ENCODE measurements at places on chromosomes 5 and 9.
A peak's percentile ranks its signal among the peaks of the same experiment; 100 is the strongest.

DNA sequence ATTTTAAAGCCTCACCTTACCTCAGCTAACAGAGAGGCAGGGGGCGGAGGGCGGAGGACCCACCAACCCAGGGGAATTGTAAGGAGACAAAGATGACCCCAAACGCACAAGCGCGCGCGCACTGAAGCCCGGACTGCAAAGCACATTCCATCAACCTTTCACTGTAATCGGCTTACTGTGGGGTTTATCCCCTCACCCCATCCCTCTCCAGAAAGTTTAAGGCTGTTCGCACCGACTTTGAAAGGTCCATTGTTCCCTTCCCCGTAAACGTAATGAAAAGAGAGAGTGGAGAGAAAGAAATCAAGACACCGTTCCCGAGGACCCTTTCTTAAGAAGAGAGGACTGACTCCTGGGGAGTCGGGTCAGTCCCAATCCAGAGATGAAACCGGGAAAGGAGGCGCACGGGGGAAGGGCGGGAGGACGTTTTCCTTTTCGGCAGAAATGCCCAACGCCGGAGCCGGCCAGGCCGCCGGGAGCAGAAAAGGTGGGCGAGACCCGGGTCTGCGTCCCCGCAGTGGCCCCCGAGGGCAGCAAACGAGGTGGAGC, 464 bp downstream of the CEMIP2 start:
- DNase-seq = peak; percentile 19

DNA sequence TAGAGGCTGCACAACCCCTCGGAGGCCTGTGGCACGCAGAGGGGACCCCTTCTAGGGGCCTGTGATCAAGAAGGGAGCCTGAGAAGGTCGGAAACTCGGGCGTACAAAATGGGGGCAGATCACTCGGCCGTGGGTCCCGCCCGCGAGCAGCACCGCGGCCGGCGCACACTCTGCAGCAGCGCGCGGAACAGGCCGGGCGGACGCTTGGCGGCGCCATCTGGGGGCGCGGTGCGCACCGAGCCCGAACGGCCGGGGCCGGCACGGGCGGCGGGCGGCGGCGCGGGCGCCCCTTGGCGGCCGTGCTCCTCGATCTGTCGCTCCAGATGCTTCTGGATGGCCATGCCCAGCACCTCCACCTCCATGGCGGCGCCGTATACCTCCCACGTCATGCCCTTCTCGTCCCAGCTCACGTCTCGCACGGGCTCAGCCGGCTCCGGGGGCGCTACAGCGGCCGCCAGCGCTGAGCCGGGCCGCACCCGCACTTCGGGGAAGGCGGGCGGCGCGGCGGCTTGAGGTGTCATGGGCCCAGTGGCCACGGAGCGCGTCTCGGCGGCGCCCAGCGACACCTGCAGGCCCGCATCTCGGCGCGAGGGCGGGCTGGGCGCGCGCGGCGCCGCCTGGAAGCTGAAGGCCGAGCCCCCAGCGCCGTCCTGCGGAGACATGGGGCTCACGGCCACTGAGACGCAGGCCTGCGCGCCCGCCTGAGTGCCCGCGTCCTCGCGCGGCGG, 13.1 kb downstream of the GPRIN1 start:
- peak; percentile 74 for DNase-seq

DNA sequence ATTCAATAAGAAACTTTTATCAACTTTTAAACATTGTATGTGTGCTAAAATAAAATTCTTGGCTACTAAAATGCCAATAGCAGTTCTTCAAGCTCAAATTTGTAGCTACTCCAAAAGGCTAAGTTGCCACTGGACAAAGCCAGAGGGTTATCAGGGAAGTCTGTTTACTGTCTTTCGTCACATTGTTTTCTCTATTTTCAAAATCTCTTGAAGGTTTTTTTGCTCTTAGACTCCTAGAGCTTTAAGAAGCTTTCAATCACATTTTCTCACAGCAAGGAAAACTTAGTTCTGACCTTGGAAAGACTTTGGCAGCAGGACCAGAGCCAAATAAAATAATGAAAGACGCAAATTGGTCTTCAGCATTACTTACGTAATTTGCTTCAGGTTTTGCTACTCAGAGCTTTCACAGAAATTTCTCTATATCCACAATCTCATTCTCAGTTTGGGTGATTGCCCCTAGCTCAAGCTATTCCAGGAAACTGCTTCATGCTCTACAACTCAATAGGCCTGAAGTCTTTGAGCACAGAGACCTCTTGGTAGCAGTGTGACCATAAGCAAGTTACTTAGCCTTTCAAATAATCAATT, 257.7 kb downstream of the GABRG2 start:
- DNase-seq = no peak

GRCh38 chr5:55234121-55234700, 803 bp upstream of the CCNO start:
- DNase-seq = no peak

DNA sequence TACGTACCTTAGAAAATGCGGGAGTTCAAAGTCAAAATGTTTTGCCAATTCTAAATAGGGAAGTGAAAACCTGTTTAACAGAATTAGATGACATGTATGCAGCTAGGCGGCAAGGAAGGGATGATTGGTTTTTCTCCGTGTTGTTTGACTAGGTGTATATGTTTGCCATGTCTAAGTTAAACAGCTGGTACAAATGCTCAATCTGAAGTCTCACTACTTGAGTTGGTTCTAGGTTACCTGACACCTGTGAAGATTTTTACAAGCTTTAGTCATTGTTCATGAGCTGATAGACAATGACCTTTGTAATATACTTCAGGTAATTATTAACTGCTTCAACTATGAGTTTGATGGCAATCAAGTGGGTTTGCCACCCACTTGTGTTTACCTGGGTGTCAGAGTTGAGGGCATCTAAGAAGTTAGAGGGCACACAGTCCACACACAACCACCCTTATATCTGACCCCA, 74.3 kb downstream of the SLC44A1 start:
- DNase-seq = no peak

DNA sequence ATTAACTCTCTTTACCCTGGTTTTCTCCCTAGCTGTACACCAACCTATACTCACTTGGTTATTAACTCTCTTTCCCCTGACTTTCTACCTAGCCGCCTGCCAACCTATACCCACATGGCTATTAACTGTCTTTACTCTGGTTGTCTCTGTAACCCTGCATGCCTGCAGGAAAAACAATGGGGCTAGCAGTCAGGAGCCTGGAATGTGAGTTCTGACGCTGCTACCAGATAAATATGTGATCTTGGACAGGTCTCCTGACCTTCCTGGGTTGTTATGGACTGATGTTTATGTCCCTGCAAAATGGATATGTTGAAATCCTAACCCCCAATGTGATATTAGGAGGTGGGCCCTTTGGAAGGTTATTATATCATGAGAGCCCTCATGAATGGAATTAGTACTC, 119.2 kb downstream of the SMARCA2 start:
- DNase-seq = no peak

- no peak for DNase-seq
Observed at GRCh38 chr9:107699231-107699630, 209.7 kb upstream of the KLF4 start.

- DNase-seq = peak; percentile 63
Observed at GRCh38 chr9:136538599-136539426, 7.0 kb downstream of the NOTCH1 start.

DNA sequence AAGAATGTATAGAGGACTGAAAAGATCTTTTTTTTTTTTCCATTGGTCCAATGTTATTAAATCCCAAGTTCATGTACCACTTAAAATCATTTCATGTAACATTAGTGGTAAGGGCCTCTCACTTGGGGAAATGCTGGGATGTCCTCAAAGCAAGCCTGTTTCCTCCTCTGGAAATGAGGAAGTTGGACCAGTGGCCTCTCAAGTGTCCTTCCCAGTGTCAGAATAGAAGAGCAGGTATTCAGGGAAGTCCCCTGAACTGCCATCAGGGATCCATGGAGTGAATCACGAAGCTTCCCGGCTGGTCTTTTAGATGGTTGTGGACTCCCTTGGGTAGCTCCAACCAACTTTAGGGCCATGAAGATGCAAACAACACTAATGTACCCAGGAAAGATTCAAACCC, 55.2 kb upstream of the AFAP1L1 start:
- no peak for DNase-seq

DNA sequence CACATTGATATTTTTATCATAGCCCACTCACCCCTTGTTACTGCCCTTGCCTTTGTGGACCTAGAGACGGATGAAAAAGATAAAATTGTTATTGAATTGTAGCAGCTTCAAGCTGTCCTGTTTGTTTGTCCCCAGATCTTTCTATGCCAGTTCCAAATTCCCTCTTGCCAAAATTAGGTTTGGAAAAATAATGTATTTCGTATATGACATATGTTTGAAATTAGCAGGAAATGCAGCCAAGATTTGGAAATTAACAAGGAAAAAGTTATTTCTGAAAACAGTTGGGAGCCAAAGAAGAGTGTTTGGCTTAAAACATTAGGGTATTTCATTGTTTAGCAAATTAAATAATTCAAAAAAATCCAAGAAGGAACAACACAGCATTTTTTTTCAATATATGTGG, 33.5 kb downstream of the SPATA31D1 start:
- no peak for DNase-seq

DNA sequence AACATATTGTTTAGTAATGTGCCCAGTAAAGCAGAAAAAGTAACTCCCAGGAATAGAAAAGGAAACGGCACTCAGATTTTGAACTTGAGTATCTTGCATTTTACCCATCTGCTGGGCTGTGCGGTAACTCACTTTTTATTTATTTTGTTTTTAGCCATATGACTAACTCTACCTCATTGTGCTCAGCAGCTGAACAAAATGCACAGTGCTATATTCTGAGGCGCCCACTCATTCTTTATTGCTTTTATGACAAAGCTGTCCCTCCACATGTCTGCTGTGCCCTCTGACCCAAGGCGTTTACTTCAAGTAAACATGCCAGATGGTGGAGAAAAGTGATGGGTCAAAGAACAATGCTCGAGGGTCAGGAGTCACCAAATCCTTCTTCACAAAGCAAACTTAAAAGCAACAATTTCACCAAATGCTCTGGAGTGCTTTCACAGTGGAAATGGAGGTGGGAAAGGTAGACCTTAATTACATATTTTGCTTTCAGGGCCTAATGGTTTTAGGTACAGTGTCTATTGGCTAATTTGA, 215.2 kb upstream of the ELAVL2 start:
- DNase-seq = no peak

DNA sequence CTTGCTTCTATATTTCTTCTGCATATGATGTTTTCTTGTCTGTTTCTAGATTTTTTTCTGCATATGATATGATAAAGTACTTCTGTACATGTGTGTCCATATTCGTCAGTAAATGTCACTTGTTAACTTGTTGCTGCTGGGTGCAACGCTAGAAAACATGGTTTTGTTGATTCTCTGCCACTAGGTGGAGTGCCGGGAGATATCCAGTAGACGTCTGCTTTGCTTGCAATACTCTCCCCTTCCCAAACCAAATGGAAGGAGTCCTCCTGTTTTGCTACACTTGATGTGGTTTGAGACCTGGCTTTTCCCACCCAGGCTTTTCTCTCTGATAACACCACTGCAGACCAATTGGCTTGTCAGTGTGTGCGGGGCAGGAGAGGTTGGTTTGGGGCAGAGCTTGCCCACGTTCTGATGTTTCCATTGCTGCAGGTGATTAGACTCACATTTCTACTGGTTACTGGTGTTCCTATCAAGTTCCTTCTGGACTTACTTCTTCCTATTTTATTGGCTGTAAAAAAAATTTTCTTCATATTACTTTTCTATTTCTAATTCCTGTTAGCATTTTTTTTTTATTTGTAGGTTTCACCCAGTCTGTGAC, 900.0 kb upstream of the CDH10 start:
- DNase-seq = no peak

- DNase-seq = no peak
Observed at GRCh38 chr5:144481861-144482260, 311.2 kb downstream of the KCTD16 start.

DNA sequence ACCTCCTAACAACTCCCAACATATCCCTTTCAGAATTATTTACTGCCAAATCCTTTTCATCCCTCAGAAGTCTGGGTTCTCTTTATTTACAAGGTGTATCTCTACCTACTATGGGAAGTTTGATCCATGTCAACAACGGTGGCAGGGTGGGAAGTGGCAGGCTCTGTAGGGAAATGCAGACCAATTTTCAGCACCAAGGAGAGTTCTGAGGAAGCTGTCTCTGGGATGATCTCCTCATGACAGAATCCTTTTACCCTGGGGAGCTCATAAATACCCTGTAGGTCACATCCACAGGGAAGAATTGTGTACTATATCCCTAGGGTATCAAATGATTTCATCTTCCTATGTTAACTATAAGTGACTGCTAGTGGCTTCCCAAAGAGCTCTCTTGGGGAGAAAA, 107.8 kb upstream of the NEK6 start:
- DNase-seq = no peak

DNA sequence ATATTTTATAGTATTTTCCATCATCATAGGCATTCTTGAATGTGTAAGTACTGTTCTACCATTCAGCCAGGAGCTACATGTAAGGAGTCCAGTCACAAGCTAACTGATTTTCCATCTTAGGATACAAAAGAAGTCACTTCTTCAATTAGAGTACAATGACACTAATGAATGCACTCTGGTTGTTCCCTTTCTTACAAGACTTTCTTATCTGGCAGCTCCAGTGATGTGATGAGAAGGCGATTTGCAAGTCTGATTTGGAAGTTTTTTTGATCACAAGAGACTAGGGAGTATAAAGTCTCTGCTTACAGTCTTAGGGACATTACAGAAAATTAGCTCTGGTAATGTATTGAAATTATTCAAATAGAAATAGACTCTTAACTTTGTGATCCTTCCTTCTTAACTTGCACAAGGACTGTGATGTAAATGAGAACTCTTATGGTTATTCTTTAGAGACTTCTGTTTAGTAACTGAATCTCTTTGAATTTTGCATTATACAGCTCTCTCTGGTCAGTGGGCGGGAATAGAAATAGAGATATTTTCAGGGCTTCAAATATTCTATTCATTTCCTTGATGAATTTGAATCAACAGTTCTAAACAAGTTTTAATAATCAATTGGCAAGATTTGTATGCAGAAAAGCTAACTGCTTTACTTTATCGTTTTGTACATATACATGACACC, 130.4 kb upstream of the CDH6 start:
- DNase-seq = no peak

DNA sequence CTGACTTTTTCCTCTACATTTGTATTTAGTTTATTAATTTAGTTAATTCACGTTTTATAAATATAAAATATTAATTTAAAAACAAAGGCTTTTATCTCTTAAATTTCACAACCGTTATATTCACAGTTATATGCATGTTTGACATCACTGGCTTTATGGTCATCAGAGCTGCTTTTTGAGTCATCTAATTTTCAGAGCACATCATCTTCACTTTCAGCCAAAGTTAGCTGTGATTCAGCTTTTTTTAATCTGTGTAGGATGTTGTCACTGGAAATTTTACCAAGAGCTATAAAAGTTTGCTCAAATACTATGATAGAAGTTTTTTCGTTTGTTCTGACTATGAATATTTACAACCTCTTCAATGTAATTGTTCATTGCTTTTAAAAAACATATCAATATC, 12.4 kb downstream of the CDC37L1 start:
- no peak for DNase-seq

Measured in CD4-positive, alpha-beta T cell treated with Interleukin-1 beta for 1 hour (primary cell).